ENCODE measurements at places on chromosomes 4 and X.

DNA sequence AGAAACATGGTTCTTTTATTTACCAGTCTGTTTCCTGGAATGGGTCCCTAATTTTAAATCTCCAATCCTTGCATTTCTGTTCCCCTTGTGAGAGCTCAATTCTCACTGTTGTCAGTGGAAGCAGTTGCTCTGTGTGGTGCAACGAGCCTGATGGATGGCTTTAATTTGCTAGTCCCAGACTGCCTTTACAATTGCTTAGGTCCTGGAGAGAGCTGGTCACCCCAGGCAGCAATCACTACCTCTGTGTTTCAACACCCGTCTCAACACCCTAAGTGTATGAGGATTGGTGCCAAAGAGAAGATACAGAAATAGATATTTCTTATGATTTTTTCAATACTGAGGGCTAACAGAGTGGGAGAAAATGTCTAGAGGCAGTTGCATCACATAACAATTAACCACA is 873.8 kb downstream of the GLUD2 start:
- no peak for DNase-seq

DNA sequence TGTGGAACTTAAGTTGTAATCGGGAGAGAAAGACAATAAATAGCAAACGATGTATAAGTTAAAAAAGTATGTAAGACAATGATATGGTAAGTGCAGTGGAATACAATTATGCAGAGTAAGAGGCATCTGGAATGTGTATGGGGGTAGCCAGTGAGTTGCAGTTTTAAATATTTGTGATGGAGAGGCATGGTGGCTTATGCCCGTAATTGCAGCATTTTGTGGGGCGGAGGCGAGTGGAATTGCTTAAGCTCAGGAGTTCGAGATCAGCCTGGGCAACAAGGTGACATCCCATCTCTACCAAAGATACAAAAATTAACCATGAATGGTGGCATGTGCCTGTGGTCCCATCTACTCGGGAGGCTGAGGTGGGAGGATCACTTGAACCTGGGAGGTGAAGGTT is 52.5 kb upstream of the WDFY3 start:
- no peak for DNase-seq

GRCh38 chr4:29453303-29453820 is 1266.8 kb upstream of the PCDH7 start:
- no peak for DNase-seq

- DNase-seq, result no peak
Observed at GRCh38 chrX:45591650-45592049, 391.0 kb upstream of the DIPK2B start.

DNA sequence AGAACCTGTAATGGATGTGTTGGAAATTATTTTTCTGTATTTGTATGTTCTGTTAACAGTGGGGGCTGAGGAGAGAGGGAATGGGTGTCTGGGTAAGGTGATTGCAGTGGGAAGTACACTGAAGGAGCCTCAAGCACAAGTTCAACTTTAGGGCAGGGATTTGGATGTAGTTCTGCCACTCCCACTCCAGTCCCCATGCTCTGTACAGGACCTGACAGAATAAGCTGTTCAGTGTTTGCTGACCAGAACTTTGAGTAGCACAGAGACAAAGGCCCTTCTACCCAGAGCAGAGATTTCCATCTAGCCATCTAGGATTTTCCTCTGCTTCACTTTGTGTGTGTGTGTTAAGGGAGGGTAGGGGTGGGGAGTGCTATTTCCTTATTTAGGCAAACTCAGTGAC is 49.2 kb downstream of the VSIG4 start:
- no peak for DNase-seq

- DNase-seq, result no peak
Observed at GRCh38 chr4:61427099-61427817, 227.1 kb downstream of the ADGRL3 start.

DNA sequence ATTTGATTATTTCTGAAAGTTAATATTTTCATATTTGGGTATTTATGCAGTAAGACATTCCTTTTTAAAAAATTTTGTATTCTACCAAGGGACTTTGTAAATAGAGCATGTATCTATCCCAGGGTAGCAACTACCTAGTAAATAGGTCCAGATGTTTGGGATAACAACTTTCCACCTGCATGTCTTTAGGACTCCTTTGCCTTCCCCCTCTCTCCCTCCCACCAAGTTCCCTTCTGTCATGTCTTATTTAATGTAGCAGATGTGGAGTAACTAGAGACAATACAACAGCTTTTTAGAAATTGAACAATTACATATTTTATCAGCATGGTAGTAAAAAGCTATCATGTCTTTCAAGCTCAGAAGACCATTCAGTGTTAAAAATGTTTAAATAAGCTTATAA is 821.0 kb downstream of the C4orf33 start:
- no peak for DNase-seq

- DNase-seq, result no peak
Observed at GRCh38 chr4:76058888-76059426, 15.6 kb upstream of the ART3 start.

DNA sequence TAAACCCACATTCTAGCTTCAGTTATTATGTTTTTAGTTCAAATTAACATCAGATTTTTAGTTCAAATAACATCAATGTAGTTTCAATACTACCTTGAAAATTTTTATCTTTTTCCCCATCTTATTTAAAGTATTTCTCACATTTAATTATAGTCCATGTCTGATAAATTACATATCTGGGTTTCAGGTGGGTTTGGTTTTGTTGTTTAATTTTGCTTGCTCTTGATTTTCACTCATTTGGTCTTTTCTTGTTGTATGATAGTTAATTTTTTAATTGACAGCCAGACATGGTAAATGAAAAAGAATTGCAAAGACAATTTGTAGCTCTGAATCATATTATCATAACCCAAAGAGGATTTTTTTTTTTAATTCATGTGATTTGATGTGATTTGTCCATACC is 41.9 kb downstream of the GYG2 start:
- DNase-seq, result no peak

DNA sequence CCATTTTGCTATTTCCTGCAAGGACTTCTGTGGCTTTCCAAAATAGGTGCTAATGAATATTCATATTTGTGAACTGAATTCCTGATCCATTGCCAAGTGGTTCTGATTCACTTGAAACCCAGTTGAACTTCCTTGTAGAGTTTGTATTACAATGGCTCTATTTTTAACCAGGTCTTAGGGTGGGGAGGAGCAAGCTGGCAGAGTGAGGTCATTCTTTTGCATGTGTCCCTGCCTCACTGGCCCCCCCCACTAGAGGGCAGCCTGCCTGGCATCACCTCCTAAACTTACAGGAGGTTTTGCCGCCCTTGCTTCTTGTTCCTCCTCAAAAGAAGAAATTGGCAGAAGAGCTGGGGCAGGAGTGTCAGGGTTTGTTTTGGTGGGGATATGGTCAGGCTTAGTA is 10.5 kb downstream of the PTTG2 start:
- DNase-seq, result no peak

GRCh38 chr4:99507762-99508161 is 3.1 kb upstream of the C4orf17 start:
- no peak for DNase-seq

DNA sequence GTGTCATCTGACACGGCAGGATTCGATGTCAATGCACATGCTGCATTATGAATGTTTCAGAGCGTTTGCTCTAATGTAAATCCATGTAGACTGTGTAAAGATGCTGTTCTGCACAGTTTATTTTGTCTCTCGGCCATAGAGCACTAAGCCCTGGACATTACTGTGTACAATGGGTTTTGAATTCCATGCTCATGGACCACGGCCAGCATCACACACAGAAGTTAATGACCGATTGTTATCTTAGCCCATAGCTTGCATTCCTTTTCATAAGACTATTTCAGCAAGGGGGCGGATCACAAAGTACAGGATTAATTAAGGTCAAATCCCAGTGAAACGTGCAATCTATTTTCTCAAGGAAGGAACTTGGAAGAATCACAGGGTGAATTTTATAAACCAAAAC is 286.1 kb upstream of the TENM3 start:
- DNase-seq, result no peak

DNA sequence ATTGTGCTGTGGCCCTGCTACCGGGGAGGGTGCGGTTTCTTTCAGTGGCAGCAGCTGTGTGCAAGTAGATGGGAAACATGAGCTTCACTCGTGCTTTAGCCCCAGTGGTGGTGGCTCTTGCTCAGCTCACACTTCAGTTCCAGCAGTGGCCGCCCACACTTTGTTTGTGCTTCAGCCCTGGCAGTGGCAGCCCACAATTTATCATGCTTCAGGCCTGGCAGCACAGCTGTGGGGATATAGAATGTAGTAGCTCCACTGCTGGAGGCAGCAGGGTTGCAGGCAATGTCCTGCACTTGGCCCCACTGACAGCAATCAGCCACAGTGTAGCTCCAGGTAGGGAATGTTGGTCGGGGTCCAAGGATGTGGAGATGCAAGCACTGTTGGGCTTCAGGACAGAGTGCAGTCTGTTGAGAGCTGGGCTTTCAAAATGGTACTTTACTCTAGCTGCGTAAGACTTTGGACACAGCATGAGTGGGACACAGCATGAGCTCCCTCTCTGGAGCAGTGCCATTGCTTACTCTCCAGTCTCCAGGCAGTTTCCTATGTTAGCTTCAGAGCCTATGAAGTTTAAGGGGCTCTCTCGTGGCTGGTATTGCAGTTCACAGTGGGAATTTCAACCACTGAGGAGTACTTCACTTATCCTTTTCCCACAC is 413.1 kb downstream of the PDGFC start:
- DNase-seq, result no peak

GRCh38 chr4:158808399-158808798 is 39.6 kb downstream of the FNIP2 start:
- DNase-seq, result no peak

GRCh38 chr4:88949605-88950004 is 107.4 kb downstream of the FAM13A start:
- DNase-seq, result no peak

- DNase-seq, result no peak
Observed at GRCh38 chr4:187602339-187603092, 393.1 kb upstream of the ZFP42 start.

DNA sequence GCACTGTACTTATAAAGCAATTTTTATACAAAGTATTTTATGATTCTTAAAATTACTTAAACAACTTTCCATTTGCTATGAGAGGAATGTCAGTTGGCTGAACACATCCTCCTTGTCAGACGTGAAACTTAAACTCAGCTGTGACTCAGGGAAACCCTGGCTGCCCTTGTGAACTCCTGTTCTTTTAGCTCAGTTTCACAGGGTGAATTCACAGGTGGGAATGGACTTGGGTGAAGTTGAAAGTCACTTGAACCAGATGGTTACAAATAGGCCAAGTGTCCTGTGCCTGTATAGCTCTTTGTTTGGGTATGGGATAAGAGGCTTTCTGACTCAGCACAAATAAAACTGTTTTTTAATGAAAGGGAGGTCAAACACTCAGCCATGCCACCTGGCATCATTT is 67.4 kb upstream of the FAM47B start:
- DNase-seq, result no peak

DNA sequence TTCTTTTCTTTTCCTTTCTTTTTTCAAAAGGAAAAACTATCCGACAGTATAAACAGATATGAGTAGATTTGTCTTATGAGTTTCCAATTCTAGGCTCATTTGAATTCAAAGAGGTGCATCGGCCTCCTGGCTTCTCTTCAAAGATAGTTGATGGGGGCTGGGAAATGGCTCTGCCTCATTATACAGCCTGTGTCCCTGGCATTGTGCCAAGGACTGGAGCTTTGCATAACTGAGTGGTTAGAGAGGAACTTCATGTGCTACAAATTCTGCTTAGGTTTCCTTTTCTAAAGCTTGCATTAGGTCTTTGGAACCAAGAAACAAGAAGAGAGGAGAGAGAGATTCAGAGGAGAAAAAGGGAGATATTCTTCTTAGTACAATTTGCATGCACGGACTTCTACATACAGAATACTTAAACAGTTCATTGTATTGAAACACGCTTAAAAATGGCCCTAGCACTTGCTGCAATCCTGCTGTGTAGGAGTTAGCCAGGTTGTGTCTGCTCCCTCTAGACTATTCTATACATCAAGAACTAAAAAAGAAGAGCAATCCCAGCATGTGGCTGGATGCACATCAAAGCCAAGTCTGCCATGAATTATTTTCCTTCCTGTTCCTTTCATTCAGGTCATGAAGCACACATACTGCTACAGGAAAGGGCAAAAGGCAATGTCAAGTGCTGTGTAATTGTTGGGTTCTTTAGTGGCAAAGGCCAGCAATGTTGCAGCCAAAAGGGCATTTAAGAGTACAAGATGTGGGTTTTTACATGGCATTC is 70.9 kb downstream of the INTS12 start:
- no peak for DNase-seq

GRCh38 chr4:64889906-64890610 is 480.8 kb upstream of the TECRL start:
- DNase-seq, result no peak

- no peak for DNase-seq
Observed at GRCh38 chr4:143575331-143575730, 61.8 kb downstream of the SMARCA5 start.

GRCh38 chr4:112897543-112897942 is 151.9 kb upstream of the ANK2 start:
- no peak for DNase-seq

DNA sequence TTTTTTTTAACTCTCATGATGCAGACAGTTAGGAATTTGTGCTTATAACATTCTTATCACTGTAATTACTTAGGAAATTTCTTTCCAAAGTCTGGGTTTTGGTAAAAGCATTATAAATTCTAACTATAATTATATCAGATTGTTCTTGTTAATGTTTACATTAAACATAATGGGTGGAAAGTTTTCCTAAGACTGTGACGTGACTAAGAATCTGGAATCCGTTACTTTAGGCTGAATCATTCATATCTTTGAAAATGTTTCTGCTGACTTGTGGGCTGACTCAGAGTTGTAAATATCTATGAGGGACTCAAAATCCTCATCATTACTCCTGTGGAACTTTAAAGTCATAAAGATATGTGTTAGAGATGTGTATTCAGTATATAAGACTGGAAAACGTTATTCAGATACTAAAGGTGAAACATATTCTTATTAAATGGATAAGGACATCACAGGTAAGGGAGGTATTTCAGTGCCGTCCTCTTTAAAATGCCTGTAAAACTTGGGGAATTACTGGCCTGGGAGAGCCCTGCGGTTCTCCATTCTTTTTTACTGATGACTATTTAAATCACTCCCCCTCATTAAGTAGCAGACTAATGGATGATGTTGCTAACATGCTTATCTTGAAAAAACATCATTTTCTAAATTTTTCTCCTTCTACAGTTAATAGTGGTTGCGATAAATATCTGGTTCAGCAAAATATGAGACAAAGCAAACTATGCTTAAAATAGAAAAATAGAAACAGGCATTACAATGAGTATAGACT is 159.0 kb downstream of the DCLK2 start:
- no peak for DNase-seq

DNA sequence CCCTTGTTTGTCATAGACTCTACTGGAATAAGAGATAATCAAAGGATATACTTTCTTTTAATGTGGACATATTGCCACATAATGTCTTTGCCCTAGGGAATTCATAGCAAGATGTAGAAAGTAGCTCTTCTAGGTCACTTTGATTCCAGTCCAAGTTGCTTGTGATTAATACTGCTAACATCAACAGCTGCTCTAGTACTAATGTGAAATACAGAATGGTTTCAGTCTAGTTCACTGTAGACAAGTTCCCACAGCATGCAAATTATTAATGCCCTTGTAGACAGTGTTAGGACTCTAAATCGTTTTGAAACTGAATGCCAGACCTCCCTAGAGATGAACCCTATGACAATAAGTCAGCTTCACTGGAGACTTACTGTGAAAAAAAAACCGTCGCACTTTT is 494.6 kb upstream of the ATOH1 start:
- DNase-seq, result no peak
